ENCODE measurements at places on chromosomes 5 and 9. TPM values are rescaled to one million over a fixed set of nuclear protein-coding genes. Genes with fewer than 3 reads are reported as not detected.

PBX3 gene
- 18.7 TPM for total RNA-seq

SEMA5A gene
- total RNA-seq, result 22.3 TPM

PCDHA9 gene
- not detected for total RNA-seq

GRIN1 gene
- not detected for total RNA-seq

NDFIP1 gene
- 53.4 TPM for total RNA-seq
